ENCODE measurements at places on chromosomes 4 and X.

- DNase-seq = no peak
These were observed 7.0 kb upstream of the TRPC5OS start for GRCh38 chrX:111868726-111869638.

GRCh38 chr4:112926819-112927218, 122.6 kb upstream of the ANK2 start:
- DNase-seq = no peak

- DNase-seq = no peak
These were observed 122.5 kb downstream of the RPA4 start for GRCh38 chrX:97006167-97006566.

- DNase-seq = no peak
These were observed 301.9 kb upstream of the PRPS2 start for GRCh38 chrX:12489341-12489740.

GRCh38 chr4:107863850-107864371, 39.2 kb downstream of the SGMS2 start:
- DNase-seq = peak; percentile 39
